ENCODE measurements at places on chromosomes 6 and 20.

GRCh38 chr6:70549327-70549726 is 17.4 kb upstream of the SDHAF4 start:
- DNase-seq = no peak

- DNase-seq = no peak
Observed at GRCh38 chr6:23522792-23523547, 603.0 kb upstream of the NRSN1 start.

DNA sequence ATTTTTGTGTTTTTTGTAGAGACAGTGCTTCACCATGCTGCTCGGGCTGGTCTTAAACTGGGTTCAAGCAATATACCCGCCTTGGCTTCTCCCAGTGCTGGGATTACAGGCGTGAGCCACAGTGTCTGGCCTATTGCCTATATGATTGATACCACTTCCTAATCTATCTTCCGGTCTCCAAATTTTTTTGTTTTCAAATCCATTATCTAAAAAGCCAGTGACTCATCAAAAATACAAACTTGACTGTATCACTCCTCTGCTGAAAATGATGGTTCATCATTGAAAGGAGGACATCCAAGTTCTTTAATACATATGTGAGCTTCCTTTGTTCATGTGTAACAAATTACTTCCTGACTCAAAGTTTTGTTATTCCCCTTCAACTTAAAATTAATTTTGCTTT is 35.5 kb downstream of the FAM8A1 start:
- no peak for DNase-seq

GRCh38 chr6:18823782-18824386 is 436.7 kb downstream of the RNF144B start:
- DNase-seq = no peak

GRCh38 chr6:33440649-33441309 is 13.6 kb upstream of the ZBTB9 start:
- DNase-seq = no peak

GRCh38 chr6:137910843-137911456 is 43.9 kb downstream of the TNFAIP3 start:
- no peak for DNase-seq

DNA sequence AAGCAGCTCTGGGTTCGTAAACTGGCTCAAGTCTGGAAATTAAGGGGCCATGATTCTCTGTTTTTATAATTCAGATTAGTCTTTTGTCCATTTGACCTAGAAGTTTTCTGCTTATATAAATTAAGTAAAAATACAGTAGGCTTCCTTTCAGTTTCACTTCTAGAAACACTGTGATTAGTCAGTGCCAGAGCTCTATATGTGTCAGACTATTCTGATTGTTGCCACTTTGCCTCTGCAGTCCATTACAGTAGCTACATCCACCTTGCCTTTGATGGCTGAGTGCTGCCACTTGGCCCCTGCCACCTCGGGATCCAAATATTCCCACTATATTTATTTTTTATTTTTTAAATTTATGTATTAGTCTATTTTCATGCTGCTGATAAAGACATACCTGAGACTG is 7.9 kb downstream of the ZC2HC1B start:
- DNase-seq = no peak

DNA sequence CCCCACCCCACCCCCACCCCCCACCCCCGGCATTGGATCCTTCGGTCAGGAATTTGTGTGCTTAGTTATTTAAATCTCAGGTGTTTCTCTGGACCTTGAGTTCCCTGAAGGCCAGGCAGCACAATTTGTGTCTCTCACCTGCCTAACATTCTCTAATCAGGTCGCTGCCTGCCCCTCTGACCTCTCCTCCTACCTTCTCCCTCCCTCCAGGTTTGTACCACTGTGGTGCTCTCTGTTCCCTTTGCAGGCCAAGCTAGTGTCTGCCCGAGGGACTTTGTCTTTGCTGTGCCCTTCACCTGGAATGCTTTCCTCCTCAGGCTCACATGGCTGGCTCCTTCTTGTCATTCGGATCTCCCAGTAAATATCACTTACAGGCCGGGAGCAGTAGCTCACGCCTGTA is 131.4 kb upstream of the SLC2A12 start:
- no peak for DNase-seq

GRCh38 chr20:15817351-15817750 is 755.9 kb downstream of the KIF16B start:
- no peak for DNase-seq

GRCh38 chr20:6184086-6184485 is 61.3 kb upstream of the FERMT1 start:
- DNase-seq = no peak
